AG04450 (cell line): ENCODE measurements at places on chromosomes 7 and 10. TPM values are rescaled to one million over a fixed set of nuclear protein-coding genes. Genes with fewer than 3 reads are reported as not detected.

DNA sequence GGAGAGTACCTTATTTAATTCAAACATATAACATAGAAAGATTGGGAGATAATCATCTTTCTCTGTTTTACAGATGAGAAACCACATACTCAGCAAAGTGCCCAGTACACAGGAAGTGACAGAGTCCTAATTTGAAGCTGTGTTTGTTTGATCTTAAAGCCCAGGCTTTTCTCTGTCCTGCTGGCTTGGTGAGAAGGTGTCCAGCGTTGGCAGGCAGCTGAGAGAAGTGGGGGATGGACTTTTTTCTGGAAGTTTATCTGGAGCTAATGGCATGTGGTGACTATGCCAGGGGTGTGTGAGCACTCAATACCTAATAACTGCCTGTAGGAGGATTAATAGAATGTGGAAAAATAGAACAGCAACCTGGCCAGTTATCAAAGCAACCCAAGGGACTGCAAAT, 60.8 kb downstream of the NPSR1 start:
- no peak for DNase-seq

ZNF853 gene
- 5.3 and 6.7 TPM in 2 replicates for polyA plus RNA-seq

GRCh38 chr7:97576043-97576442, 155.8 kb upstream of the TAC1 start:
- no peak for DNase-seq

PRKAR2B gene
- polyA plus RNA-seq, result 9.1 and 13.0 TPM in 2 replicates

DNA sequence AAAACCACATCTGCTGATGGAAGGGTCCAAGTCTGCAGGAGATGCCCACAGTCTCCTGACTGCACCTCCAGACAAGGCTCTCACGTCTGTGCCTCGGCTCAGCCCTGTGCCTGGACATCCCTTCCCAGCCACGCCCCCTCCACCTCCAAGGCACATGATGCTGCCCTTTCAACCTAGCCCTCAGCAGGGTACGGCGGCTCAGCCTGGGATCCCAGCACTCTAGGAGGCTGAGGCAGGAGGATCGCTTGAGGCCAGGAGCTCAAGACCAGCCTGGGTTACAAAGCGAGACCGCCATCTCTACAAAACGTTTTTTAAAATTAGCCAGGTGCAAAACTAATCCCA, 14.3 kb downstream of the MAD1L1 start:
- no peak for DNase-seq

- no peak for DNase-seq
Measured at GRCh38 chr10:23344241-23344841, at the start of gene C10orf67. TSS of gene C10orf67 (minus strand) at chr10:23344797. CDS start at chr10:23344774, 23 bp downstream.

- no peak for DNase-seq
Measured at GRCh38 chr10:86579883-86580520, 58.4 kb upstream of the WAPL start.

- no peak for DNase-seq
Measured at GRCh38 chr10:116699049-116699448, 43.3 kb downstream of the HSPA12A start.

DNA sequence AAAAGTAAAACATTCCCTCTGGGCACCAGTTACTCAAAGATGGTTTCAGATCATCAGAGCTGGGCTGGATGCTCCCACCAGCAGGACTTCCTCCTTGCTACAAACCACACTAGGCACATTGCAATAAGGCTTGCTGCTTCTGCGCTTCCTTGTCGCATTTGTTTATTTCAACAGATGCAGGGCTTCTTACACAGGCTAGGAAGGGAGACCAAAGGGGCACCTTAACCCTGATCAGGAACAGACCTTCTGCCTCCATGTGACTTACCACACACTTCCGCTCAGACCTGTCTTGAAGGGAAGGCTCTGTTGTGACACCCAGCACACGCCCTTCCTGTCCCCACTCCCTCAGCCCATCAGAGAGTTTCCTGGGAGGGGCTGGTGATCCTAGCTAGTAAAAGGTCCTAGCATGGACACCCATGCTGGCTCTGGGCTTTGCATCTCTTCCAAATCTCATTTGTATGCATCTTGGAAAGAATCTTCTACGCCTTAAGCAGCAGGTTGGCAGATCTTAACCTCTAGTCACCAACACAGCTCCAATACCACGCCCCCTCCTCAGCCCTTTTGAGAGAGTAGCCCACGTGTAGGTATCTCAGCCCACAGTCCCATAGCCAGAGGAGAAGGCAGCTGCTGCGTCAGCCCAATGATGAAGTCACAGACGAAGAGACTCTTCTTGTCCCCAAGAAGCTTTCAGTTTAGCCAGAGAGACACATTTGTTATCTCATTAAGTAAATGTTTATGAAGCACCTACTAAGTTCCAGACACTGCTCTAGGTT, 47.1 kb upstream of the SVIL start:
- DNase-seq, result no peak

TBX20 gene
- polyA plus RNA-seq, result not detected in 2 replicates

DNA sequence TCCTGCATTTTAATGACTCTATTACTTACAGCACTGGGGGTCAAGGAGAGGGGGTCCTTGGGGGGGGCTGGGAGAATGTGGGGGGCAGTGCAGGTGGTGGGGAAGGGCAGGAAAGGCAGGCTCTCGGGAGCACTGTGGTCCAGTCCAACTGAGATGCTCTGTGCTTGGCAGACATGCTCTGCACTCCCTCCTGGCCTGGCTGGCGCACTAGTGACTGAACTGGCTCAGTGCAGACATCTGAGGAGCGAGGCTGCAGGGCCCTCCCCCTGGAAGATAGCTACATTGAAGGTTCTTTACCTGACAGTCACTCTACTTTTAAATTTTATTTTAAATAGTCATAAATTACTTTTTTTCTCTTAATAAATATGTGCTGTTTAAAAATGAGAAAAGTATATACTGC, 105.7 kb downstream of the NEURL1 start:
- DNase-seq, result no peak

DNA sequence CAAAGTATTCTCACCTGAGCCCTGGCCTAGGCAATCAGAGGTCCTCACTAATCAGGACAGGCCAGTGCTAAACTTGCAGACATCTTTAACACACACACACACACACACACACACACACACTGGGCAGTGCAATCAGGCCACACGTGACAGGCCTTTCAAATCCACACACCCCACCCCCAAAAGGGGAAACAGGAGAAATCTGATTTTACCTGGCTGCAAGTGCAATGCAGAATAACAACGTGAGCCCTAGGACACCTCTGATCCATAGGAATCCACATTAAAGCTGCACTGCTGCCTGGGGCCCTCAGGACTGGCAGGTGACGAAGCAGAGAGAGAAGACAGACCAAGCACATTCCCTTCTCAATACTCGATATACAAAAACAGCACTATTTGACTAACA, 218.9 kb downstream of the FAM107B start:
- no peak for DNase-seq

DNA sequence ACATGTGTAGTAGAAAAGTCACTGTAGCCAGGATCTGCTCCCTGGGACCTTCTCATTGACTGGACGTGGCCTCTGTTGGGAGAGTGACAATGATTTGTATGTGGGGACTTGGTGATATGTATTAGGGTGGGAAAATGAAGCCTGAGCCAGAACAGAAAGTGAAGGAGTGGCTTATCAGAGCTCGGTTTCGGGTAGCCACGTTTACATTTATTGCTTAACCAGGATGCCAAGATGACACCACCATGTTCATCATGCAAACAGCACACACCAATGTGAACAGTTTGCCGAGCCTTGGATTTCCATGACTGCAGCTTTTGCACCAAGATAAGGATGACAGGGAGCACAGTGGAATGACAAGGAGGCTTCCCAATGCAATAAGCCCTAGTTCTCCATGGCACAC, 112.8 kb upstream of the STK17A start:
- no peak for DNase-seq

- DNase-seq, result no peak
Measured at GRCh38 chr7:33486633-33487032, 357.3 kb downstream of the BBS9 start.

DNA sequence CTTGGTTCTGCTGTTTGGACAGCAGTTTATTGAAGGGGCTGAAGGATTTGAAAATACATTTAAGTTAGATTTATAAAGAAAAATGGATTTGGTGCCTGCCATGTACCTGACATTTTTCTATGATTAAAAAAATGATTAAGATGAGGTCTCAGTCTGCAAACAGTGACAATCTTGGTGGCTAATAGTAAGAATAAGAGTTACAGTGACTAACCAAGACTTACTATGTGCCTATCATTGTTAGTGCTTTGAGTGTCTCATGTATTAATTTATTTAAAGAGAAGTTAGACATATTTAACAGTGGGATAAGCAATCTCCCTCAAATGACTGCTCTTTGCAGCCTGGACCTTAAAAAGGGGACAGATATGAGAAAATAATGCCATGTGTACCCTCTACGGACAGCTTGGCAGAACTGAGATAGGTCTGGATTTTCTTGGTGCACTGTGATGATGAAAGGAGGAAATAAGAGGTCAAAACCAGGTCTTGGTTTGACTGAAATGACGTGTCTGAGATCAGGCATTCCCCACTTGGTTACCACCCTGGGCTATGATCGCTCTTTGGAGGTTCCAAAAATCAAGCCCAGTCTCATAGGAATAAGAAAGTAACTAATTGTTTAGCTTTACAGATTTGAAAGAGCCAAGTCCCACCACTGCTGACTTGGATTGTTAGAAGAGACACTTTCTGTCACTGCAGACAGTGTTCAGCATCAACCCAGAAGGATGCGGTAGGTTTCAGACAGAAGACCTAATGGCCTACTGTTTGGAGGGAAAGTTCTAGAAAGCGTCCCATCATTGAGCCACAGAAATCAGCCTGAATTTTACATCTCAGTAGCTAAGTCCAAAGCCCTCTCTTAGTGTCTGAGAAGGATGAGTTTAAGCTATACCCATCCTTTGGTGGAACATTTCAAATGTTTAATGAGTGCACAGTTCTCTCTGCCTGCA, 2.1 kb downstream of the CASP7 start:
- DNase-seq, result no peak

DNA sequence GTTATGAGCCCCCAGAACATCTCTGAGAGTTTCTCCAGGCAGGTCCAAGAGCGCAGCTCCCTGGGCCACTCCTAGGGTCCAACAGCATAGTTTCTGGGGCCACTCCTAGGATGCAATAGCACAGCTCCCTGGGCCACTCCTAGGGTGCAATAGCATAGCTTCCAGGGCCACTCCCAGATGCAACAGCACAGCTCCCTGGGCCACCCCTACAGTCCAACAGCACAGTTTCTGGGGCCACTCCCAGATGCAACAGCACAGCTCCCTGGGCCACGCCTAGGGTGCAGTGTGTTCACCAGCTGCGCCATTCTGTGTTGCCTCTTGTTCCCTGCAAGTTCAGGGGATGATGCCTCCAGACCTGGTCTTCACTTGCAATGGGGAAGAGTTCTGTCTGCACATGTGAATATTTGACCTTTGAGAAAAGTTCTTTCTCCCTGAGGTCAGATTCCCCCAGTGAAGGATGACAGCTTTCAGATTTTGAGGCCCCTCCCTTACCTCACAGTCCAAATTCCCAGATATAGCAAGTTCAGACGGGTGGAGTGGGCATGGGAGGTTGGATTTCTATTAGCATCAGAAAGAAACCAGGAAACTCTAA, 43.0 kb upstream of the LEP start:
- no peak for DNase-seq

DNA sequence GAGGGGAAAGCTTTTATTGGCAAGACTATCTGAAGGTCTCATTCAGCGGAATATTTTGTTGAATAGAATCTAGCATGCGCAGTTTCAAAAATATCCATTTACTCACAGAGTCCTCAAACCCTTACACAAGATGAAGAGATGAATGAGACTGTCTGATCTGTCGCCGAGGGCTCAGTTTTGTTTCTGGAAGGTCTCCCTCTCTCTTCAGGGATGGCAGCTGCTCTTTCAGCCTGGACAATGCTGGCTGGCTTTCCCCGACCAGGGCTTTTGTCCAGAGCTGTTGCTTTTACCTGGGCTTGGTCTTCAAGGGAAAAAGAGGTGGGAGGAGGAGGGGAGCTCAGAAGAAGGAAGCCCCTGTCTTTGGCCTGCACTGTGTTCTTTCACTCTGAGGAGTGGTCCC, 81.9 kb upstream of the BTBD16 start:
- no peak for DNase-seq

OLAH gene
- polyA plus RNA-seq, result 0.12 TPM in 1 of 2 replicates, not detected in the other

C1GALT1 gene
- polyA plus RNA-seq, result 14.6 and 24.0 TPM in 2 replicates

- DNase-seq, result no peak
Measured at GRCh38 chr7:12244129-12244528, 33.0 kb downstream of the TMEM106B start.

GDI2 gene
- polyA plus RNA-seq, result 263 and 326 TPM in 2 replicates

PLPP4 gene
- 0.10 TPM in 1 of 2 replicates, not detected in the other for polyA plus RNA-seq

AGR2 gene
- polyA plus RNA-seq, result 0.17 and 0.60 TPM in 2 replicates

GRCh38 chr10:64103750-64104470, 582.7 kb downstream of the REEP3 start:
- no peak for DNase-seq

ANKRD1 gene
- 0.50 and 0.53 TPM in 2 replicates for polyA plus RNA-seq

DNA sequence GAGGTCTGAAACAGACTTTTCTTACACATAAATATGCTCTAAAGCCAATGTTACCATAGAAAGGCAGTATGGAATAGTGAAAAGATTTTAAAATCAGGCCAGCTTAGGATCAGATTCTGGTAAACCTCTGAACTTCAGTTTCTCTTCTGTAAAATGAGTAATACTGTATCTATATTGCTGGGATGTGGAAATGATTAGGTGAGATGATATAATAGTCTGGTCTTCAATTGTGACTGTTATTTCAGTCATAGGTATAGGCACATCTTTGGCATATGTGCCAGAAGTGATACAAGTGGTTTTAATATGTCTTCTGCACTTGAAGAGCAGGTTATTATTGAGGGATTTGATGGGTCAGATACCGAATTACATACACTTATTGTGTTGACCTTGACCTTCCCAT, 7.2 kb downstream of the ZNF277 start:
- no peak for DNase-seq

OR6B1 gene
- polyA plus RNA-seq, result not detected in 2 replicates

UCMA gene
- polyA plus RNA-seq, result not detected in 2 replicates

GRCh38 chr7:55965805-55966421, 1.5 kb downstream of the NIPSNAP2 start:
- no peak for DNase-seq

DNA sequence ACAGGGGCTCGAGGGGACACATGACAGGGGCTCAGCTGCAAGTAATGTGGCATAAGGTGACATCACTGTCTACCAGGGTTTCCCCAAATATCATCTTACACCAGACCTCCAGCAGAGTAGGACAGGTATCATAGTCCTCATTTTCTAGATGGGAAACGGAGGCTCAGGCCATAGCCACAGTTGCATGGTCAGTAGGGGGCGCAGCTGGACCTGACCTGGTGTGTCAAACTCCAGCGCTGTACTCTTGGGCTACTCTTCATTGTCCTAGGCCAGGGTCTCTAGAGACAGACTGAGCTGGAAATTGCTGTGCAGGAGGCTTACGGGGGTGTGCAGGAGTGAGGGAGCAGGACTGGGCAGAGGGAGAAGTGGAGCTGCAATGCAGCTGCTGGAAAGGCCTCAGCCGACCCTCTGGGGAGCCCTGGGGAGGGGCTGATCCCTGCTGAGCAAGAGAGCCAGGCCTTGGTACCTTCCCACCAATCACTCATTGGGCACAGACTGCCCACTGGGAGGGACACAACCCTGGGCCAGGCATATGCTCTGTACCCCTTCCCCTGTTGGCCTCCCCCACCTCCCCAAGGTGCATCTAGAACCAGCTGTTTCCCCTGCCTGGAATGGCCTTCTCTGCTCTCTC, 89.9 kb downstream of the CDH23 start:
- DNase-seq, result no peak
